Epithelial cell of proximal tubule (primary cell): ENCODE measurements at places on chromosomes 2 and 18. TPM values are rescaled to one million over a fixed set of nuclear protein-coding genes. Genes with fewer than 3 reads are reported as not detected.

- DNase-seq: no peak
Observed at GRCh38 chr2:199997296-199997695, 41.9 kb downstream of the MAIP1 start.

- DNase-seq: no peak
Observed at GRCh38 chr2:71749671-71750101, 296.3 kb downstream of the DYSF start.

DNA sequence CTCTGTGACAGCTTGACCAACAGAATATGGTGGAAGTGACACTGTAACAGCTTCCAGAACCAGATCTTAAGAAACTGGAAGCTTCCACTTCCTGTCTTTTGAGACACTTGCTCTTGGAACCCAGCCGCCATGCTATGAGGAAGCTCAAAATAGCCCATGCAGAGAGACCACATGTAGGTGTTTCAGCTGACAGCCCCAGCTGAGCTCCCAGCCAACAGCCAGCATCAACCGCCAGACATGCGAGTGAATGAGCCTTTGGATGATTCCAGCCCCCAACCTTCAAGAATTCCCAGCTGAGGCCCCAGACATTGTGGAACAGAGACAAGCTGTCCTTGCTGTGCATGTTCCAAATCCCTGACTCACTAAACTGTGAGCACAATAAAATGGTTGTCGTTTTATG is 27.9 kb downstream of the ACVR1 start:
- DNase-seq: no peak

DNA sequence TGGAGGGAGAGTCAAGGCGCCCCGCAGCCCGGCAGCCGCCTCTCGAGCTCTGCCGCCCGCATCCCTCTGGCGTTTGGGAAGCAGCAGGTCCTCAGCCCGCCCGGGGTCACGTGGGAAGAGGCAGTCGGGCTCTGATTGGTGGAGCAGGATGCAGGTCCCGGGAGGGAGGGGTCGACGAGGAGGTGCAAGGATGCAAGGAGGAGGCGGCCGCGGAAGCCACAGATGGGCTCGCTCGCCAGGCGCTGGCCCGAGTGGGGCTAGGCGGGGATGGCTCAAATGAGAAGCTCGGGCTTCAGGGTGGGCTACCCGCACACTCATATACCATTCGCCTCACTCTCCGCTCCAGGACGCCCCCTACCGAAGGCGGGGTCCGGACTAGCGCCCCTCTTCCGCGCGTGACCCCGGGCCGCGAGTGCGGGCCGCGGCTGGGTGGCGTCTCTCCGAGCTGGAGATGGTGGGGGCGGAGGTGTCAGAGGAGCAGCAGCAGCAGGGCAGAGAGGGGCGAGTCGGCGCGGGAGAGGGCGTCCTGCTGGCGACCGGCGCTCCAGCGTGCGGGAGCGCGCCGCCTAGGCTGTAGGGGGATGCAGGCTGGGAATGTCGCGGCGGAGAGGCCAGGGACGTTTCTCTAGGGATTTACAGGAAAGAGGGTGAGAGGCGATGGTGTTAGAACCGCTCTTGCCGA is at the start of gene TMEFF2:
Gene TMEFF2, minus strand, starts transcription at position 68 of the 682 bp plus-strand sequence. CDS start 409 bp downstream, outside the sequence.
- no peak for DNase-seq

DNA sequence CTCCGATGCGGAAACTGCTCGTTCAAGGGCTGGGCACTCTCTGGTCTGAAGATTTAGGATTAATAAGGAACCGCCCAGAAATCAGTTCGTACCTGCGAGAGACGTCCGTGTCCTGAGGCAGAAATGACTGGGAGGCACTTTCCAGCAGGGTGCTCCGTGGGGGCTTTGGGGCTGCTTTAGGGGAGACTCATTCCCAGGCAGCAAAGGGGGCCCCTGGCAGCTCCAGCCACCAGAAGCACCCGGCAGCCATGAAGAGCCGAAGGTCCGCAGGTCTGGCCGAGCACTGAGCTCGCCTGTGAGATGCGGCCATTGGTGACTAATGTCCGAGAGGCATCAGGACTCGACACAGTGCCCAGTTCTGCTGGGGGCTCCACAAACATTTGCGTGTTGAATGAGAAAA is 20.9 kb downstream of the KCNG2 start:
- no peak for DNase-seq

CDH2 gene
- 74.5 and 78.2 TPM in 2 replicates for total RNA-seq

GCKR gene
- 0.58 TPM in 1 of 2 replicates, not detected in the other for total RNA-seq
